T-helper 1 cell (primary cell): ENCODE measurements at places on chromosomes 7 and 10.

DNA sequence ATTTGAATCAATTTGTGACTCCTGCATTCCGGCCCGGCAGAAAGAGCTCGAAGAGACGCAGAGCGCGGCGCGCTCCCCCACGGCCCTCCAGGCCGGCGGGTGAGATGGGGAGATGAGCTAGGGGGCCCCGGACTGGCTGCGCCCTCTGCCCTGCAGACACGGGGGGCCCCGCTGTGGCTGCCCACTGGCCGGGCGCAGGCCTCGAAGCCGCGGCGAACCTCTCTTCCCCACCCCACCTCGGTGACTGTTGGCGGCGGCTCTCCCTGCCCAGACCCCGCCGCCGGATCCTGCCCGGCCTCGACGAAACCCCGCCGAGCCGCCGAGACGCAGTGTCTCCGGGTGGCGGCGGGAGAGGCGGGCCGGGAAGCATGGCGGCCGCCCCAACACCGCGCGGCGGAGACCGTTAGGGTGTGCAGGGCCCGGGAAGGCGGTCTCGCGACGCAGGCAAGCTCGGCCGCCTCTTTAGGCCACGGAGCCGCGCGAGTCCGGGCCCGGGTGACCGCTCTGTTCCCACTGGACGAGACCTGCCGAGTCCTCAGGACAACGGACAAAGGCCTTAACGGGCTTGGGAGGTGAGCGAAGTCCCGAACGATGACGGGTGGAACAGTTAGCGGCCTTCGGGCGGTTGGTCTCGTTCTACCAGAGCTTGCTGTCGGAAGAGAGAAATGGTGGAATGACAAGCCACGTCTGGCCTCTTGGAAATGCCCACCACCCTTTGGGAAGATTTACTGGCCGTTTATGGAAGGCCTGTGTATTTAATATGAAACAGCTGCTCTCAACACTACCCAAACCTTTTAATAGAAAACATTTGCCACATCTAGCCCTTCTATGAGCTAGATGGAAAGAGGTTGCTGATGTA lies 24.3 kb downstream of the NUP42 start:
- no peak for DNase-seq

DNA sequence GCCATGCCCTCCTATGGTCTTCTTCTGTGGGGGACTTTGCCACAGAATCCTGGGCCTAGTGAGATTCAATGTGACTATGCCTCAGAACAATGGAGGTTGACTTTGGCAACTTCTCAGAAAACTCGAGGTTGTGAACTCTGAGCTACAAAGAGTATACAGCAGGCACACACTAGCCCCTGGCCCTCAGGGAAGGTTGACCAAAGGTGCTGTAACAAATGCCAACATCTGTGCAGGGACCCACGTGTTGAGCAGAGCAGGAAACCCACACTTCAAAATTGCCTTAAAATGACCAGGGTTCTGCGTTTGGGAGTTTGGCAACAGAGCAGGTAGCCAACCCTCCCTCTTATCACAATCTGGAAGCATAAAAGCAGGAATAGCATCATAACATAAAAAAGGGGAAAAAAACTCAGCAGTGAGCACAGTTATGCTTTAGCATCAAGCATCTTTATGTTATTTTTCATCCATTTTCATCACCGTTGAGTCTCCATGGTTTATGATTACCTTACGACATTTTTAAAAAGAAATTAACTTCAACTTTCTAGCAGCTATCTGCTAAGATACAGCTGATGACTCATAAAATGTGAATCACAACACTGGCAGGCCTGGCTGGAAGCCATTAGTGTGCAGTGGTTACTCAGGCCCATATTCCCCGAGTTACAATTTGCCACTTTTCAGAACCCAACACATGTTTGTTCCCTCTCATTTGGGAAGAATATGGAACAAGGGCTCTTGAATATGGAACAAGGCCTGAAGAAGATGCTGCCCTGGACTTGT lies 11.1 kb downstream of the PRLHR start:
- DNase-seq = no peak

DNA sequence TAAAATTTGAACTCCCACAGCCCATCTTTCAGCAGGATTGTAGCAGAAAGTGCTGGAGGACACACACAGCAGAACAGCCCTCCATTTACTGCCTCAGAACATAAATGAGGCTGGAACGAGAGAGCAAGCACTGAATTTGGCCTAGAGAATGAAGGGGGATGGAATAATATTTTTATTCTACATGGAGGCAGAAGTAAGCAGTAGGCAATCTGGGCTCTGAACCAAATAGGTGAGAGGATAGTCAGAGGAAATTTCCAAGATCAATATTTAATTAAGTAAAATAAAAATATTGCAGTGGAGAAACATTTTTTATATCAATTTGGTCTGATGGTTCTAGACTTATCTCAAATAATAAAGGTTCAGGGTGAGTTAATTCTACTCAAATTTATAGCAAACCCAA lies 29.2 kb upstream of the TSPAN13 start:
- DNase-seq = no peak

DNA sequence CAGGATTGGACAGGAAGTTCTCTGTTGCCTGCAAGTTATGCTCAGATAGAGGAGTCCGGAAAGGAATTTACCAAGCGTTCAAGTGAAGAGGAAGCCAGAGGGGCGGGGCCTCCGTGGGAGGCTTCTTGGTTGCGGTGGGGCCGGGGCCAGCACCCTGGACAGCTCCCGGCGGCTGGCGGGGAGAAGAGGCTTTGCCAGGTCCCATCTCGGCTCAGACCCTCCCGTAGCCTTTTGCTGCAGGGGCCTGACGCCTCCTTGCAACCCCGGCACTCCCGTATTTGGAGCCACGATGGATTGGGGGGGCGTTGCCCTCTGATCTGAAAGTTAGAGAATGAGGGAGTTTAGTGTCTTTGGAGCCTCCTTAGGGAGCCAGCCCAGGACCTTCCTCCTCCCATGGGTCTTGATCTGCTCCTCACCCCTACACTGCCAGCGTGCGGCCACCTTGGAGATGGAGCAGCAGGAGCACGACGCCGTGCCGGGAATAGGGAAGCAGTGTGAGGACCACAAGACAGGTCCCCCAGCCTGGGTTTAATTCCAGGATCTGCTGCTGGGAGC lies 3.1 kb upstream of the SLC18A3 start:
- peak; percentile 26 for DNase-seq

- DNase-seq = no peak
Measured at GRCh38 chr10:71736570-71736952, 17.0 kb upstream of the C10orf105 start.

DNA sequence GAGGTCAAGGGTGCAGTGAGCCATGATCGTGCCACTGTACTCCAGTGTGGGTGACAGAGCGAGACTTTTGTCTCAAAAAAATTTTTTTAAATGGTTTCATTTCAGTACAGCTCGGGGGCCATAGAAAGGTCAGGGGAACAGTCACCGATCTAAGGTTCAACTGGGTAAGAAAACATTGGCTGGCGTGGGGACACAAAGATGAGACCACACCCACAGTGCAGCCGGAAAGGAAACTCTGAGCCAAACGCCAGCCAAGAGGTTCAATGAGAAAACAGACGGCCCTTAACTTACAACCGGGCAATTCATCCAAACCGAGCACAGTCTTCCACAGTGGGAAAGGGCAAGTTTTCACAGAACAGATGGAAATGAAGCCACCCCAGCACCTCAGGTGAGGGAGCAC lies 65.1 kb downstream of the SLC37A3 start:
- no peak for DNase-seq

GRCh38 chr7:73623798-73624668 lies at the start of gene MLXIPL:
Gene MLXIPL (minus strand): TSS chr7:73624522. CDS start chr7:73624492, 30 bp downstream.
- DNase-seq = peak; percentile 47

DNA sequence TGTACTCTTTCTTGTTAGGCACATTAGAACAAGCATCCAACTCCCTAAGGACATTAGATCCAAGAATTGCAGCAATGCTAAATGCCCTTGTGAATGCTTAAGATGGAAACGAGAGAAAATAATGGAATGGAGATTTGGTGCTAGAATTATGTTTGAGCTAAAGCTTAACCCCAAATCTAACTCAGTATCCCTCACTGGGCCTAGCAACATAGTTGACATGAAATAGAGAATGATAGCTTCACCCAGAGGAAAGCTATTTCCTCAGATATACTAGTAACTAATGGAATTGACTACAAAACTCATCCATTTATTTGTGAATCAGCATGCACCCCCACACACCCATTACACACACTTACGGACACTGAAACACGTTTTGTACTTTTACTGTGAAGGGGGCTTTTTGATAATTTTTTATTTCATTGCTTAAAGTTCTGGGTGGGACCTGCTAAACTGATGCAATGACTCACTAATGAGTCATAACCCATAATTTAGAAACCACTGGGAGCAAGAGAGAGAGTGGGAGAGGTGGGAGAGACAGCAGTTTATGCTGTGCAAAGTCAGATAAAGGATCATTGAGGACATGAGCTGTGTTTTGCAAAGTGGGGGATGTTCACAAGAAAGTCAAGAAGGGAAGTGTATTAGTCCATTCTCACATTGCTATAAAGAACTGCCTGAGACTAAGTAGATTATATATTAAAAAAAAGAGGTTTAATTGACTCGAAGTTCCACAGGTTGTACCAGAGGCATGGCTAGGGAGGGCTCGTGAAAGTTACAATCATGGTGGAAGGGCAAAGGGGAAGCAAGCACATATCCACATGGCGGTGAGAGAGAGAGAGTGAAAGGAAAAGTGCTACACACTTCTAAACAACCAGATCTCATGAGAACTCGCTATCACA lies 382.7 kb downstream of the SFMBT2 start:
- no peak for DNase-seq

GRCh38 chr10:80518807-80519360 lies 18.8 kb upstream of the SH2D4B start:
- no peak for DNase-seq

DNA sequence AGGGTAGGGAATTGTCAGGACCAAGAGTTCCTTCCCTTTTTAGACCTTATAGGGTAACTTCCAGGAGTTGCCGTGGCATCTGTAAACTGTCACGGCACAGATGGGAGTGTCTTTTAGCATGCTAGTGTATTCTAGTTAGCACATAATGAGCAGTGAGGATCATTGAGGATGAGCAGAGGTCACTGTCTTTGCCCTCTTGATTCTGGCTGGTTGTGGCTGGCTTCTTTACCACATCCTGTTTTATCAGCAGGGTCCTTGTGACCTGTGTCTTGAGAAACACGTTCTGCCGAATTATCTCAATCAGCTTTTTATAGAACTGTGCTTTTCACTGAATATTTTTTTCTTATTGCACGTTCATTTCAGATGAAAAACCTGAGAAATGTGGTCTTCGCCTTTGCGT lies 41.5 kb downstream of the MINPP1 start:
- DNase-seq = no peak

- peak; percentile 75 for DNase-seq
Measured at GRCh38 chr10:129057856-129058663, 409.0 kb upstream of the MGMT start.
